Forelimb muscle (tissue), 1 donor: ENCODE measurements at places on chromosomes 1 and 21.

GRCh38 chr1:21604208-21604957 lies 64.8 kb downstream of the RAP1GAP start:
- no peak for DNase-seq

DNA sequence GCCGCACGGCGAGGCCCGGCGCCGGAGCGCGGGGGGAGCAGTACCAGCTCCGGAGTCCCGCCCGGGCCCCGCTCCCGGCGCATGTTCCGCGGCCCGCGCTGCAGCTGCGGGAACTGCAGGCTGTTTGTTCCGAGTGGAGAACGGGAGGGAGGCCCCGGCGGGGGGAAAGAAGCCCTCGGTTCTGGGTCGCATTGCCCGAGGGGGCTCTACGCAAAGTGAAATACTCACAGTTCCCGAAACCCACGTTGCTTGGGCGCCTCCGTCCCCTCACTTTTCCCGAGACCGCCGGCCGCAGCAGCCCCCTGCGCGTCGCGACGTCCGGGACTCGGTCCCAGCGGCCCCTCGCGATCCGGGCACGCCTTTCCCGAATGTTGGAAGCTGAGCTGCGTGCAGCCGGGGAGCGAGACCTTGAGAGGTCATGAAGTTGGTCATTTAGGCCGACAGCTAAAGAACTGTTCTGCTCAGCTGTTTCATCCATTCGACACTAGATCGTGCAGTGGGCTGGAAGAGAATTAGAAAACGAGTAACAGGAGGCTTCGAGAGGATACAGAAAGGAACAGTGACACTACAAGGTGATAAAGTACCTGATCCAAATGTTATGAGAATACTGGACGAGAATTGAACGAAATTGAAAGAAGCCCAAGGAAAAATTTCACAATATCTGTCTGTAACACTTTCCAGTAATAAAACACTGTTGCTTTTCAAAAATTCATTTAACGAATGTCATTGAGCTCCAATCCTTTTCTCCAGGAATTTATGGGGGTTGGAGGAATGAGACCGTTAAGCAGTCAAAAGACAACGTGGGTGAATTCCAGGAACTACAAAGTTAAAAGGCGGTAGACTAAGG lies 657 bp upstream of the LIN9 start:
- DNase-seq = no peak

DNA sequence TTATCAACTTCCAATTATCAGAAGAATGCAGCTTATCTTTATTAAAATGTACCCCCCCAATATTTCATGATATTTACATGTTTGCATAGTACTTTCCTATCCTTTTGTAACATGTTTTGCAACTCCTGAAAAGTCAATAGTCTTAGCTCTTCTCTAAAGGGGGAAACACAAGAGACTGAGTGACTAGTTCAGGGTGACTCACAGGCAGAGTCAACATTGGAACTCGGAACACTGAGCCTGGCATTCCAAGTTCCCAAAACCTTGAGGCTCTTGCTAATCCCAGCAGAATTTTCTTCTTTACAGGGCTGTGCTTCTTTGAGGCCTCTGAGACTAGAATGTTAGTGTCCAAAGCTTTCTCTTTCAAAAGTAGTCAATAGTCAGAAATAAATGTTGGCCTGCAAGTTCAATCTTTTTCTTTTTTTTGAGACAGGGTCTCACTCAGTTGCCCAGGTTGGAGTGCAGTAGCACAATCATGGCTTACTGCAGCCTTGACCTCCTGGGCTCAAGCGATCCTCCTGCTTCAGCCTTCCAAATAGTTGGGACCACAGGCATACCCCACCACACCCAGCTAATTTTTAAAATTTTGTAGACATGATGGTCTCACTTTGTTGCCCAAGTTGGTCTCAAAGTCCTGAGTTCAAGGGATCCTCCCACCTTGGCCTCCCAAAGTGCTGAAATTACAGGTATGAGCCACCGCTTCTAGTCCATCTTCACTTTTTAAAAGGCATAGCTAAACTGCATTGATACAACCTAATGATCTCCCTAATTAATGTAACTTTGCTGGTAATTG lies 37.5 kb downstream of the ZNF281 start:
- DNase-seq = no peak

DNA sequence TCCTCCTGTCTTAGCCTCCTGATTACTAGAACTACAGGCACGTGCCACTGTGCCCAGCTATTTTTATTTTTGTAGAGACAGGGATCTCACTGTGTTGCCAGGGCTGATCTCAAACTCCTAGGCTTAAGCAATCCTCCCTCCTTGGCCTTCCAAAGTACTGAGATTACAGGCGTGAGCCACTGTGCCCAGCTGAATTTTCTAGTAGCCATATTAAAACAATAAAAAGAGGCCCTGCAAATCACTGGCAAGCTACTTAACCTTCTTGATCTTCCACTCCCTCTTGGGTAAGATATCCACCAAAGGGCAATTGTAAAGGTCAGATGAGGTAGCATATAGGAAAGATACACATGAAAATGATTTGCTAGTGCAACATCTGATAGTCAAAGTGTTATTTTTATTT lies 65.6 kb upstream of the SRSF10 start:
- DNase-seq = no peak

DNA sequence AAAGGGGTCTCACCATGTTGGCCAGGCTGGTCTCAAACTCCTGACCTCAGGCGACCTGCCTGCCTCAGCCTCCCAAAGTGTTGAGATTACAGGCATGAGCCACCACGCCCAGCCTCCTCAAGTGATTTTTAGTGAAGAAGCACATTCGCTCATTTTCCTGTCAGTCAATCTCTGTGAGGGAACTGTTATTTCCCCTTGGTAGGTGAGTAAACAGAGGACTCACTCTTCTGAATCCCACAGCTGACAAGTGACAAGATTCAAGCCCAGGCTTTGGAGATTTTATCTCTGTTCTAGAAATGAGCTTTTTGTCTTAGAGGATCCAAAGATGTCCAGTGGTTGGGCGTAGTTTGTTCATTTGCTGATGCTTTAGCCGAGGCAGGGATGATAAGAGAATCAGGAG lies 43.9 kb upstream of the TACSTD2 start:
- no peak for DNase-seq
